ENCODE measurements at places on chromosomes 4 and X.
A peak's percentile ranks its signal among the peaks of the same experiment; 100 is the strongest.

GRCh38 chrX:154751203-154751668, 359 bp upstream of the GAB3 start:
- no peak for DNase-seq

DNA sequence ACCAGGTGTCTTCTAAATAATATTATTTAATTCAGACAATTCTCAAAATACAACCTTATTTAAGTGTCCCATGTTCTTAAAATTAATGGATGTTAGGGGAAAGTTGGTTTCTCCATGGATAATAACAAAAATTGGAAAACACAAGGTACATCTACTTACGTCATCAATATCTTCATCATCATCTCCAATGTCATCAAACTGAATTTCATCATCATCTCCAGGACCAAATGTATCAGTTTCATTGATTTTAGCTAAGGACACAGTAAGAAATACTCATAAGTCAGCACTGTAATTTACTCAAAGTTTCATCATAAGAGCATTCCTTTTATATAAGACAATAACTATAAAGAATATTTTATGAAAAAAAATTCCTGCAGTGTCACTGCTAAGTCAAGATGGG, 11.3 kb downstream of the EIF1AX start:
- DNase-seq = no peak

DNA sequence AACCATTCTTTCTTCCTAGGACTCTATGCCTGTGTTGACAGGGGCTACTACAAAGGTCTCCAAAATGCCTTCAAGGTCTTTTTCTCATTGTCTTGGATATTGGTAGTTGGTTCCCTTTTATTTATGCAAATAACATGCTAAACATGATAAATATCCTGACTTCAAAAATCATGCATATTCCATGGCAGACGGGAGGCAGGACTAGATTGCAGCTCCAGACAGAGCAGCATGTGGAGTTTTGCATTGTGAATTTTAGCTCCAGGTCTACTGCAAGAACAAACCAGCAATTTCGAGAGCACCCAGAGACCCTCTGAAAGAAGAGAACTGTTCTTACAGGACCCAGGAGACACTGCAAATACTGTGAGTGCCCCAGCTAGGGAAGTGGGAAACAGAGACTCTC, 254.9 kb downstream of the RCHY1 start:
- DNase-seq = no peak

DNA sequence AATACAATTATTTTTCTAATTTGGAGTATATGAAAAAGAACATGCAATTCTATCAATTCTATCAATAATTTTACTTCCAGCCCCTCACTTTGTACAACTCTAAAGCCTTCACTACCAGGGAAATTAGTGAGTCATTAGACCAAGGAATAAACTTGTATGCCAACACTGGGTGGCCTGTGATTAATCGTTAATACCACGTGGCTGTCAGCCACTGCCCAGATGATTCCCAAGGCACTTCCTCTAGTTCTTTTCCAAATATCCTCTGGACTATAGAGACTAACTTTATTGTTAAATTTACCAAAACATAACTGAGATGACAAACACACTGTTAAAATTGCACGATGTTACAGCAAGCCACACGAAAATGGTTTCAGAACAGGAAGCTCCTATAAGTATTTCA, 45.7 kb downstream of the MID1 start:
- DNase-seq = no peak

- peak; percentile 36 for DNase-seq
Measured at GRCh38 chr4:137749466-137749865, 217.2 kb upstream of the PCDH18 start.

DNA sequence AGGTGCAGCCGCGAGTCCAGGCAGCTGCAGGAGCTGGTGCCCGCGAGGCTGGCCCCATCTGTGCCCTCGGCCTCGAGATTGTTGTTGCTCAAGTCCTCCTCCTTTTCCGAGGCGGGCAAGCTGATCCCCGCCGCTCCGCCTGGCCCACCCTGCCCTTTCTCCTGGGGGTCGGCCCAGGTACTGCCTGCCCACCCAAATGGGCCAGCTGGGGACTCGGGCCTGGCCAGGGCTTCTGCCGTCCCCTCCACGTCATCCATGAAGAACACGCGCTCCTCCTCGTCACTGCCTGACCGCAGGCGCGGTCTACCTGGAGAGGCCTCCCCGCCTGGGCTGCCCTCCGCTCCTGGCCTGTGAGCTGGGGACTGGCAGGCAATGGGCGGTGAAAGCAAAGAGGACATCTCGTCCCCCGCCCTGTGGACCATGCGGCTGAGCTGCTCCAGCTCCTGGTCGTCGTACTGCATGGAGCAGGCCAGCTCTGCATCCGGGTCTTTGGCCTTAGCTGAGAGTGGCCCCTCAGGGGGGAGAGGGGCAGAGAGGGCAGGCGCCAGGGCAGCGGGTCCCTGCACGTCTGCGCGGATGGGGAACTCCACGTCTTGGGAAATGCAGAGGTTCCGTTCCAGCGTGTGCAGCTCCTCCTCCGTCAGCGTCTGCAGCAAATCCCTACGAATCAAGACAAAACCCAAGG, 43.1 kb upstream of the MXD4 start:
- no peak for DNase-seq

GRCh38 chr4:113820108-113820507, 58.6 kb upstream of the CAMK2D start:
- no peak for DNase-seq

Data from lung (tissue), 17 donors.